ENCODE measurements at places on chromosomes 16 and 17.

- DNase-seq, result no peak
Observed at GRCh38 chr16:57920880-57921229, 50.1 kb downstream of the CNGB1 start.

- DNase-seq, result no peak
Observed at GRCh38 chr17:80110447-80110812, 9.0 kb downstream of the GAA start.

DNA sequence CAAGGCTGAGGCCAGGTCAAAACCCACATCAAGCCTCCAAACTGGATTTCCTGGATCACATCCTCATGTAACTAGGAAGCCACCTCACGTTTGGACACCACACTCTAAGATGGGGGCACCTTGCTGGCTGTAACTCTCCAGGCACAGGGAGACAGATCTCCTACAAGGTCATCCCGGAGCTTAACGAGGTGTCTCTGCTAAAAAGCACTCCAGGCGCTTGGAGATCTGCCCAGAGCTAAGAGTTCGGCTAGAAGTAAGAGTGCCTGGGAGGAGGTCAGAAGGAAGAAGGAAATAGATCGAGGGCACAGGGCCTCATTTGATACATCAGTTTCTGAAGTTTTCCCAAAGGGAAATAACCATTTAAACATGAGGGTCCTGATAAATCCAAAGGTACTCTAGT lies 15.9 kb downstream of the PSMB3 start:
- DNase-seq, result no peak

- no peak for DNase-seq
Observed at GRCh38 chr16:49932434-49932833, 76.5 kb upstream of the ZNF423 start.

- DNase-seq, result no peak
Observed at GRCh38 chr16:64933885-64934284, 188.0 kb downstream of the CDH11 start.

- peak; percentile 63 for DNase-seq
Observed at GRCh38 chr16:30121741-30122571, 1.1 kb downstream of the MAPK3 start.

GRCh38 chr17:17935321-17936271 lies 36.6 kb downstream of the TOM1L2 start:
- DNase-seq, result peak; percentile 91

DNA sequence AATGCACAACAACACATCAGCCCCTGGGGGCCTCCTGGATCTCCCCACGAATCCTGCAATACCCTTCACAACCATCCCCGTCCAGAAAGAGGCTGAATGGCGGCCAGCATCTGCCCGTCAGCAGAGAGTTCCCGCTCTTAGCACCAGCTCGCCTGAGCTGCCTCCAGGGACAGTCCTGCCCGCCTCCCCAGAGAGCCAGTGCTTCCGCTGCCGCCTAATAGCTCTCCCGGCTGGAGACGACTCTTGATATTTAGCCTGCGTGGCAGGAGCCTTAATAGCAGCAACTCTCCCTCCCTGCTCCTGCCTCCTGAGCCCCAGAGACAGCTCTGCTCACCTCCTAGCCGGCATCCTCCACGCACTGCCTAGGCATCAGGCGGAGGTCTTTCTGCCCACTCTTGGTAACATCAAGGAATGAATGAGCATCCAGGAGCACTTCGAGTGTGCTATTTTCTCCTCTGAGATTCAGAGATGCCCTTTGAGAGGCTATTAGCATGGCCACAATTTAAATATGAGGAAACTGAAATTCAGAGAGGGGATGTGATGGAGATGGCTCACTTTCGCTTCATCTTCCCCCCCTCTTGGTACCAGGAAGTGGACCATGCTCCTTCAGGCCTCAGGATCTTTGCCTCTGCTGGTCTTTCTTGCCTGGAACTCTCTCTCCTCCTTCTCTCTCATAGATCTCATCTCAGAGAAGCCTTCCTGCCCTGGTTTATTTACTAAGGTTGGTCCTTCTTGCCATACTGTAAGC lies 67.9 kb downstream of the RAI1 start:
- DNase-seq, result no peak

DNA sequence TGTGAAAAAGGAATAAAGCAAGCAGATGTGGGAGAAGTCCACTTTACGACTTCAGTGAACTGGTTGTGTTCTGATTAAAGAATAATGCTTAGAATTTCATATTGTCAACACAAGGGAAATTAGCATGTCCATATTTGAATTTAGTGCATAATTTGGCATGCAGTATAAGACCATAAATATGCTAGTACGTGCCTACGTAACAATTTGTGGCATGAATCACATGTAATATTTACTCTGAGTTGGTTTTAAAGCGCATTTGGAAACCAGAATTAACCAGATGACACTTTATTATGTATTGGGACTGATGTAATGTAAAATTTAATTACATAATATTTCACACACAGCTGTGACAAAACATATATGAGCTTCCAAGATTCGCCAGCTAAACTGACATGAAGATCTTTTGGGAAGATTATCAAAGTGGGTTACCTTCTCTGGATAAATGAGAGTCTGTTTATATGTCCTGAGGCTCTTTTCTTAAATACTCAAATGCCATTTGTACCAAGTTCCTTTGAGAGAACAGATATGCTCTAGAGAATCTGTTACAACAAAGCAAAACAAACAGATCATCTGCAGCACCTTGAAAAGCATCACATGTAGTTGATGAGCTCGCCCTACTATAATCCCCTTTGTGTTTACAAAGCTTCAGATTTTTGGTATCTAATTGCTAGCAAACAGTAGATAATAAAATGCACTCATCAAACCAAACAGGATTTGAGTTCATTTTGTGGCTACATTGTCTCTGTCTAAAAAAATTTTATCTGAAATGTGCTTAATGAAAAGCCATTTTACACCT lies 1468.6 kb downstream of the CDH11 start:
- DNase-seq, result no peak

GRCh38 chr17:70542876-70543275 lies 373.5 kb downstream of the KCNJ2 start:
- no peak for DNase-seq

DNA sequence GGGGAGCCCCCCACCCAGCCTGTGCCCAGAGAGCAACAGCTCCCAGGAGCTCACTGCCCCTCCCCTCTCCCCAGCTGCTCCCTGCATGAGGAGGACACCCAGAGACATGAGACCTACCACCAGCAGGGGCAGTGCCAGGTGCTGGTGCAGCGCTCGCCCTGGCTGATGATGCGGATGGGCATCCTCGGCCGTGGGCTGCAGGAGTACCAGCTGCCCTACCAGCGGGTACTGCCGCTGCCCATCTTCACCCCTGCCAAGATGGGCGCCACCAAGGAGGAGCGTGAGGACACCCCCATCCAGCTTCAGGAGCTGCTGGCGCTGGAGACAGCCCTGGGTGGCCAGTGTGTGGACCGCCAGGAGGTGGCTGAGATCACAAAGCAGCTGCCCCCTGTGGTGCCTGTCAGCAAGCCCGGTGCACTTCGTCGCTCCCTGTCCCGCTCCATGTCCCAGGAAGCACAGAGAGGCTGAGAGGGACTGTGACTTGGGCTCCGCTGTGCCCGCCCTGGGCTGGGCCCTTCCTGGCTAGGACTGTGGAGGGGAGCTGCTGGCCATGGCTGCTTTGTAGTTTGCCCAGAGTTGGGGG lies 584 bp downstream of the TCAP start:
- DNase-seq, result no peak

- DNase-seq, result no peak
Observed at GRCh38 chr17:19590912-19591551, 57.4 kb downstream of the SLC47A1 start.

GRCh38 chr17:42129109-42129837 lies 6.7 kb downstream of the HSPB9 start:
- no peak for DNase-seq

DNA sequence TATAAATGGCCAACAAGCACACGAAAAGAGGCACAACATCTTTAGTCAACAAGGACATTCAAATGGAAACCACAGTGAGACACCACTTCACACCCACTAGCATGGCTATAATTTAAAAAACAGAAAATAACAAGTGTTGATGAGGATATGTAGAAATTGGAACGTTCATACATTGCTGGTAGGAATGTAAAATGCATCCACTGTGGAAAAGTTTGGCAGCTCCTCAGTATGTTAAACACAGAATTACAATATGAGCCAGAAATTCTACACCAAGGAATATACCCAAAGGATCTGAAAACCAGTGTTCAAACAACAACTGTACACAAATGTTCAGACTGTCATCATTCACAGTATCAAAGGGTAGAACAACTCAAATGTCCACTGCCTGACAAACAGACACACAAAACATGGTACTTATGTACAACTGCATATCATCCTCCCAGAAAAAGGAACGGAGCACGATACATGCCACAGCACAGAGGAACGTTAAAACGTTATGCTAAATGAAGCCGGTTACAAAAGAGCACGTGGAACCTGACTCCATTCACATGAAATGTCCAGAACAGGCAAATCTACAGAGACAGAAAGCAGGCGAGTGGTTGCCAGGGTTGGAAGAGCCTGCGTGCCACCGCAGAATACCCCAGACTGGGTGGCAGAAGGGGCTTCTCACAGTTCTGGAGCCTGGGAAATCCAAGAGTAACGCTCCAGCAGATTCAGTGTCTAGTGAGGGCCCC lies 32.8 kb upstream of the METRNL start:
- no peak for DNase-seq

GRCh38 chr17:77120868-77121267 lies 19.9 kb upstream of the SEC14L1 start:
- DNase-seq, result no peak

GRCh38 chr17:48084932-48085331 lies 16.3 kb downstream of the CBX1 start:
- no peak for DNase-seq

DNA sequence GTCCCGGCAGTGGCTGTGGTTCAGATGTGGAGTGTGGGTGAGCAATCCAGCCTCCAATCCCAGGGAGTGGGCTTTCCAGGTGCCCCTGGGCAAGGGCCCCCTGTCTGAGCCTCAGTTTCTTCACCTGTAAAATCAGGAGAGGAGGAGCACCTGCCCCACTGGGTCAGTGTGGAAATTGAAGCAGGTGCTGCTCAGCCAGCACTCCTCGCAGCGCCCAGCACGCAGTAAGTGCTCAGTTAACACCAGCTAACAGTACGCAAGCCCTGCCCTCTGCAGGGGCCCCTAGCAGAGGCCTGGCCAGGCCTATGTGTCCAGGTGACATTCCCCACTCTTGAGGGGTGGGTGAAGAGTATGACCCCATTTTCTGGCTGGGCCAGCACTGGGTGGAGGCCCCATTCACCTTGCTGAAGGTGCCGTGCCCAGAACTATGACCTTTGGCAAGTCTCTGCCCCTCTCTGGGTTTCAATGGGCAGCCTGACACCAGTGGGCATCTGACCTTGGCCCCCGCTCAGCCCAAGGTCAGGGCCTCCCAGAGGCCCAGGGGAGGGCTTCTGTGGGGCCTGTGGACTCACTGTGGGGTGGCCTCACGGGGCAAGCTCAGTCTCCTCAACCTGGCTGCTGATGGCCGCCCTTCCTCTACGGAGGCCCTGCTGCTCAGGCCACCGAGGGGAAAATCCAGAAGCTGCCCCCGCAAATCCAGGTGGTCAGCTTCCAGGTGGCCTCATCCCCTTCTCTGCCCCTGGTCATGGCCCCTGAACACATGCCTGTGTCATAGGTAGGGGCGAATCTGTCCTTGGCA lies 2.5 kb downstream of the MTSS2 start:
- no peak for DNase-seq

DNA sequence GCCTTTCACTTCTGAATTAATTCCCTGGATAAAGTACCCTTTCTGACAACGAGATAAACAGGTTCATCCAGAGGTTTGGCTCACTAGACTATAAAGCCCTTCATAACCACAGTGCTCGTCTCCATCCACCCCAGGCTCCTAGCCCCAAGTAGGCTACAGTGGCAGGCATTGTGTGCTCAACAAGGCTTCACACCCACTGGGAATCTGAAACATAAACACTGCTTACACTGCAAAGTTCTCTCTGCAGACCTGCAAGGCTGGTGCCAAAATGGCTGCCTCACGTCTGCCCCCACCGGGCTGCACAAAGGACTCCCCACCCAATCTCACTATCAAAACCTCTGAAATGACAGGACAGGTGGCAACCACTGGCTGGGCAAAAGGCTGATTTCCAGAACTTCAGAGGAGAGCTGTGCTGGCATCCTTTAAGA lies 5.1 kb upstream of the HLF start:
- no peak for DNase-seq

DNA sequence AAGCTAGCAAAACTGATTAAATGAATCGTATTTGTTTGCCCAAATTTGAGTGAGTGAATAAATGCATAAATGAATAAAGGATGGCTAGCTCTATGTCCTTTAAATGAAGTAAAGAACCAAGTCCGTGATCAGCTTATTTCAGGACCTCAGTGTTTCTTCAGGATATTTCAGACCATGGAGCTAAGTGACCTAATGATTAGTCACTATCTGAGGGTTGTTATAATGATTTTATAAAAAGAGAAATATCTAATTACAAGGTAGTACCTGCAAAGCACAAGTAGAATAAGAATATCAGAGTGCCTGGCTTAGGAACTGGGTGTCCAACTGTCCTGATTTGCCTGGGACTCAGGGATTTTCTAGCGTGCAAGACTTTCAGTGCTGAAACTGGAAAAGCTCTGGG lies 12.5 kb downstream of the KCNJ2 start:
- DNase-seq, result no peak

GRCh38 chr17:32742681-32743538 lies 134.0 kb downstream of the MYO1D start:
- no peak for DNase-seq
